Activated naive CD4-positive, alpha-beta T cell treated with anti-CD3 and anti-CD28 coated beads, Interleukin-2, amount 10 ng/mL, durations not matched to agents 7 days and 5 days (primary cell): ENCODE measurements at places on chromosomes 5 and 9.

DNA sequence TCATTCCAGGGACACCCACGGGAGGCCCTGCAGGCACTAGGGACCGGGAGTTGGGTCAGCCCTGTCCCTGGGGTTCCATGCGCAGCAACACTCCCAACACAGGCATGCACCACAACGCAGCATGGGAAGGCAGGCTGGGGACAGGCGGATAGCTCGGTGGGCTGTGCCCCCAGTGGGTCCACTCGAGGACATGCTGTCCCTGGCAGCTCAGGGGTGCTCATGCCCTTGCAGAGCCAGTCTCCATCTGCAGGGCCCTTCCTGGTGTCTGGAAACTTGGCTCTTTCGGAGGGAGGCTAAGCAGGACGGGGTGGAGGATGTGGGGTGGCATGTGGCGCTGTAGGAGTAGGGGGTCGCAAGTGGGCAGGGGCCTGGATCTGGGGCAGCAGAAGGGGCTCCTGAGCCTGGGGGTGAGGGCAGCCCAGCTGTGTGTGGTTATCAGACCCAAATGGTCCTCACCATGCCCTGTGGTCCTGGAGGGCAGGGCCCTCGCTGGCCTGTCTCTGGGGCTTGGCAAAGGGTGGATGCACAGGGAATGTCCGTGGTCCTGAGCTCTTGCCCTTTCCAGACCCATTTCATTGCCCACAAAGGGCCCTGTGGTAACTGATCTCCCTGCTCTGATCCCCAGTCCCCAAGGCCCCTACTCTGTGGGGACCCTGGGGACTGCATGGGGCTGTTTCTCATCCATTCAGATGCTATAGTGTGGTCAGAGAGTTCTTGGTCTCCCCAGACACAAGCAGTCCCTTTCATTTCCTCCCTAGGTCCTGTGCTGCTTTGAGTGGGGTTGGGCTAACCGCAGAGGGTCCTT is 90.3 kb upstream of the PHYKPL start:
- DNase-seq = no peak

DNA sequence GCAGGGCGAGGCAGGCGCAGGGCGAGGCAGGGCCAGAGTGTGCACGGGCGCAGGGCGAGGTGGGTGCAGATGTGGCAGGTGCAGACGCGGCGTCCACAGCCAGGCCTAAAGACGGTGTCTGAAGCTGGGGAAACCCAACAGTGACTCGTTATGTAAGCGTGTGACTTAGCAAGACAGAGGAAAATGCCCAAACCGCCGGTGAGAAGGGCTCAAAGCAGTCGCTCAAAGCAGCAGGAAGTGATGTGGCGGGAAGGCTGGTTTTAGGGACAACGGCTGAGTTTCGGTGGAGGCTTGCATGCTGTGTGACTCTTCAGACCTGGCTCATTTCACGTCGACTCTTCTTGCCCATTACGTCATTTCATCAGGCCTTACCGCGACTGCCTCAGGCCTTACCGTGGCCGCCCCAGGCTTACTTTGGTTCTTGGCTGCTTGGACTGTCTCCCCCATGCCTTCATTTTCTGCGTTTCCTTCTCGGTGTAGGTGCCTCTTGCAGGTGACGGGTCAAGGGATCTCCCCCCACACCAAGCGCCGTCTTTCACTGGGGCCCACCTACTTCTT is 50.5 kb upstream of the EXOC3 start:
- DNase-seq = peak; percentile 92

DNA sequence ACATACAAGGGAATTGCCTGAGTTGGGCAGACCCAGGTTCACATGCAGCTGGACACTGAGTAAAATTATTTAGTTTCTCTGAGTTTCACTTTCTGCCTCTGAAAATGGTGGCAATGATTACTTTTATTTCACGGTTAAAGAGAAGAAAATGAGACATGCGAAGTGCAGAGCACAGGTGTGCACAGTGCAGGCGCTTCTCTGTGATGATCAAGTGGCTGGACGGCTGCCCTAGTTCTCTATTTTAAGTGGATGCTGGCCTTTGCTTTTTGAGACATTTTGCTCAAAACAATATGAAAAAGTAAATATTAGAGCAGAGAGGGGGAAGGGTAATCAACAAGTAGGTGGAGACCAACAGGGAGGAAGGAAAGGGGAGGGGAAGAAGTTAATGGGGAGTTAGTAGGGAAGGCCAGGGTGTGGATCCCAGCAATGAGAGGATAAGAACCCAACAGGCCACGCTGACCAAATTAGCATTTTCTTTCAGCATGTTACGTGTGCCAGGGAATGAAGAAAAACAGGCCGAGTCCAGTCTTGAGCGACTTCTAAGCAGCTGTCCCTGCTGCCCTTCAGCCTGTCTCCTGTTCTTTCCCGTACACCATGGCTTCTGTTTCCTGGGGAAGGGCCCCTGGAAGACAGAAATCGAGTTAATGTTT is 16.1 kb downstream of the SNX18 start:
- DNase-seq = no peak

DNA sequence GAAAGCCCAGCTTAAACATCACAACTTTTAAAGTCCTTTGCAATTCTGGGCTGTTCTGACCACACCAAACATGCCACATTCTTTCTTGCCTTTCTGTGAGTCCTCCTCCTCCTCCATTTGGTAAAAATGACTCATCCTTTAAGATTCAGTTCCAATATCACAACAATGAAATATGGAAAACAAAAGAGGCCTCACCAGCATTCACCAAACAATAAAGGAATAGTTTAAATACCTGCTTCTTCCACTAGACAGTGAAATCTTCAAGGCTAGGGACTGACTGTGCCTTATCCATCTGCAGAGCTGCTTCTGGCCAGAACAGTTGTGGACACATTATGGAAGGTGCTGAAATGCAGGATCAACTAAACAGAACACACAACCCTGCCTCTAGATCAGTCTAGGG is 36.0 kb downstream of the NR6A1 start:
- DNase-seq = no peak

- DNase-seq = no peak
These were observed 188.6 kb downstream of the PARP8 start for GRCh38 chr5:50855001-50855400.

DNA sequence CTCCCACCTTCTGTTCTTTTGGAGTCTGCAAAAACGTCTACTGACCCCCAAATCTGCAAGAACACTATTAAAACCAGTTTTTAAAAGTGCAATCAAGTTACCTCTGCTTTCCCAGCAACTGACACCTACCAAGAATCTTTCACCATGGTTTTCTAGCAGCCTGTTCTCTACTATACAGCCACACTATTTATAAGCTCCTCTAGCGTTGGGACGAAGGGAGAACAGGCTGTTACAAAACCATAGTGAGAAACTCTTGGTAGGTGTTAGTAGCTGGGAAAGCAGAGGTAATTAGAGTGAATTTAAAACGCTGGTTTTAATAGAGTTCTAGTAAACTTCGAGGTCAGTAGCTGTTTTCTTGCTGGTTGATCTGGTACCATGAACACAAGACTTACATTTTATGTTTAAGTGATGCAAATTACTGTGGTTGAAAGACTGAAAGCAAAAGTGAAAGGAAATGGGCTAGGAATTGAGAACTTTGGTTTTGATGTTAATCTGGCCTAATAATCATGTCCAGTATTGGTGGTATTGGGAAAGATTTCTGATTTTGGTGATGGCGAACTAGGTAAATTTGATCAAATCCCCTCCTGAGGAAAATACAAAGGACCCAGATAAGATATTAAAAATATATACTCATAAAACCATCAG is 5.3 kb downstream of the MROH2B start:
- DNase-seq = no peak

- no peak for DNase-seq
These were observed 38.2 kb upstream of the ZNF354A start for GRCh38 chr5:178768371-178769260.

DNA sequence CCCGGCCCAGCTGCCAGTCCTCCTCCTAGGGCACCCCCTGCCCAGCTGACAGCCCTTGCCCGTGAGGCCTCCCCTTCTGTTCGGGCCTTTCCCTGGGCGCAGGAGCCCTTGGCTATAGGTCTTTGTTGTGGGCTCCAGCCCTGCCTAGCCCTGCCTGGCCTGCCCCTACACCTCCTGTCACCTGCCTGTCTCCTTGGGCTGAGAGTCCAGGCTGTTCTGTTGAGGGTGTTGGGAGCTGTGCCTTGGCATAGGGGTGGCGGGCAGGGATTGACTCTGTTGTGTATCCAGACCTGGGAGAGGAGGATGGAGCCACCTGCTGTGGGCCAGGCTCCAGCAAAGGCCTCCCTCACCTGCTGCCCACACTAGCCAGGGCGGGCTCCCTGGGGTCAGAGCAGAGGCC is 11.6 kb downstream of the FCN2 start:
- no peak for DNase-seq

GRCh38 chr5:6281818-6282217 is 96.5 kb downstream of the MED10 start:
- no peak for DNase-seq

- DNase-seq = no peak
These were observed 53.2 kb upstream of the HMHB1 start for GRCh38 chr5:143758750-143759149.

GRCh38 chr5:102583276-102584124 is 84.7 kb upstream of the SLCO6A1 start:
- DNase-seq = no peak

GRCh38 chr5:122390694-122391093 is 78.7 kb downstream of the SNCAIP start:
- no peak for DNase-seq

- DNase-seq = no peak
These were observed 35.5 kb downstream of the GLDC start for GRCh38 chr9:6610073-6610472.

- no peak for DNase-seq
These were observed 132.9 kb downstream of the FBN2 start for GRCh38 chr5:128405159-128405558.

- DNase-seq = no peak
These were observed 324.6 kb downstream of the CAAP1 start for GRCh38 chr9:26567976-26568375.

GRCh38 chr9:123250504-123250903 is 17.9 kb downstream of the STRBP start:
- DNase-seq = no peak

- no peak for DNase-seq
These were observed 51.2 kb downstream of the SLC1A3 start for GRCh38 chr5:36657563-36657995.

GRCh38 chr5:11387382-11387781 is 516.9 kb downstream of the CTNND2 start:
- DNase-seq = no peak

DNA sequence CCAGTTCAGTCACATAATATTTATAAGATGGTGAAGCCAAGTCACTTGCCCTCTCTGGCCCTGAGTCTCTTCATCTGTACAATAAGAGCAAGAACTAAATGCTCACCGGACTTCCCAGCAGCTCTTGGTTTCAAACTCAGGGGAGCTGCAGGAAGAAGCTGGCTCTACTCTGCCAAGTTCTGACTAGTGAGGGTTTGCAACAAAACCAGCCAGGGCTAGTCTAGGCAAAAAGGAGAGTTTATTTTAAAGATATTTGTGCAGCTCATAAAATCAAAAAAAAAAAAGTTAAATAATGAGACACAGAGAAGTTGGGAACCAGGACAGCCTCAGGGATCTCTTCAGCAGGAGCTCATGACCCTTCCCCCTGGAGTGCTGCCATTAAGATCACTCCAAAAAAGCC is 107.3 kb downstream of the DOCK2 start:
- DNase-seq = no peak

GRCh38 chr5:60399507-60399906 is 300.5 kb downstream of the DEPDC1B start:
- DNase-seq = no peak

DNA sequence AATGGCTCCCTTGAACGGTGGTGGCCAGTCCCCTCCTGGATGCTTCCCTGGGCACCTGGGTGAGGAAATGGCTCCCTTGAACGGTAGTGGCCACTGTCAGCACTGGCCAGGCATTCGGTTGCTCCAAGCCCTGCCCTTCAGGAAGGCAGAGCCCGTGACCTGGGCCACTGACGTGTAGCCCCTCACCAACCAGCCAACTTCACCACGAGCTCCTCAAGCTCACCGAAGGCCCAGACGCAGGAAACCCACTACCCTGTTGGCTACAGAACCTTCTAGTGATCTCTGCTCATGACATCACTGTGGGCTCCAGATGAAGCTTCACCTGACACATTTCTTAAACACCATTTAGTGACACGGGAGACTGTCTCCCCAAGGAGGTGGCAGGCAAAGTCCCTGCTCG is 9.2 kb downstream of the SLC6A3 start:
- DNase-seq = no peak

GRCh38 chr5:156359476-156359875 is 32.5 kb downstream of the SGCD start:
- DNase-seq = no peak

DNA sequence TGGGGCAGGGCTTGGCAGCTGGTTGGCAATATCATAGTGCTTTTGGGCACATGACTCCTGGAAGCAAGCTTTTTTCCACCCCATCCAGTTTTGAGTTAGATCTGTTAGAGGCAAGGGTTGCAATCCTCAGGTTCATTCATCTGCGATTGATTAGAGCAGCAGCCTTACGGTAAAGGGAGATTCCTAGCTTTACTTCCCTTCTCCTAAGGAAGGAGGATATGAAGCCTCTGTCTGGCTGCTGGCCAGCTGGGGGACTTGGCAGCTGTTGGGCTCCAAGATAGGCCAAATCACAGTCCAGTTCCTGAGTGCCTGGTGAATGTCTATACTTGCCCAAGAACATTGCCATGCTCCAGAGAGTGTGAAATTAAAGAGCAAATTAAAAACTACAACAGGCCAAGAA is 113.4 kb upstream of the CCNH start:
- DNase-seq = no peak

- no peak for DNase-seq
These were observed 93.0 kb upstream of the MAP3K1 start for GRCh38 chr5:56722317-56722716.

DNA sequence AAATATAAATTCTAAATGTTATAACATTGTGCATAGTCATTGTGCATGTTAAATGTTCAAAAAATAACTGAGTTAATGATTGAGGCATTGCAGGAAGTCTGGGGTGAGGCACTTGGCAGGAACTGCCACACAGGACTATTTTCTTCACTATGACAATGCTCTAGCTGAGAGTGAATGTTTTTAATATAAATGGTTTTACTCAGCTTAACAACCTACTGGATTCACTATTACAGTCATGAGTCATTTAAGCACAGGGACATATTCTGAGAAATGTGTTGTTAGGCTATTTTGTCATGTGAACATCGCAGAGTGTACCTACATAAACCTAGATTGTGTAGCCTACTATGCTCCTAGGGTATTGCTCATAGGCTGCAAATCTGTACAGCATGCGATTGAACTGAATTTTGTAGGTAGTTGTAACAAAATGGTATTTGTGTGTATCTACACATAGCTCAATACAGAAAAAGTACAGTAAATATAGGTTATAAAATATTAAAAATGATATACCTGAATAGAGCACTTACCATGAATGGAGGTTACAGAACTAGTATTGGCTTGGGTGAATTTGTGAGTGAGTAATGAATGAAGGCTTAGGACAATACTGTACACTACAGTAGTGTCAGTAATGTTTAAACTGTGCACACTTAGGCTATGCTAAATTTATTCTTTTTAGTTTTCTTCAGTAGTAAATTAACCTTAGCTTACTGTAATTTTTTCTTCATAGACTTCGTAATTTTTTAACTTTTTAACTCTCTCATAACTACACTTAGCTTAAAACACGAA is 346.1 kb upstream of the PTGER4 start:
- no peak for DNase-seq

- no peak for DNase-seq
These were observed 122.0 kb downstream of the NIPBL start for GRCh38 chr5:36998578-36998977.

GRCh38 chr9:76725885-76726284 is 38.4 kb upstream of the PCA3 start:
- no peak for DNase-seq

GRCh38 chr5:158492136-158492535 is 607.6 kb downstream of the EBF1 start:
- DNase-seq = no peak

GRCh38 chr9:250039-250438 is 35.4 kb downstream of the DOCK8 start:
- DNase-seq = no peak

GRCh38 chr5:75610201-75610600 is 1.1 kb upstream of the ANKDD1B start:
- DNase-seq = no peak
